GM20000 (cell line): ENCODE measurements at places on chromosomes 6 and 20.
A peak's percentile ranks its signal among the peaks of the same experiment; 100 is the strongest.

DNA sequence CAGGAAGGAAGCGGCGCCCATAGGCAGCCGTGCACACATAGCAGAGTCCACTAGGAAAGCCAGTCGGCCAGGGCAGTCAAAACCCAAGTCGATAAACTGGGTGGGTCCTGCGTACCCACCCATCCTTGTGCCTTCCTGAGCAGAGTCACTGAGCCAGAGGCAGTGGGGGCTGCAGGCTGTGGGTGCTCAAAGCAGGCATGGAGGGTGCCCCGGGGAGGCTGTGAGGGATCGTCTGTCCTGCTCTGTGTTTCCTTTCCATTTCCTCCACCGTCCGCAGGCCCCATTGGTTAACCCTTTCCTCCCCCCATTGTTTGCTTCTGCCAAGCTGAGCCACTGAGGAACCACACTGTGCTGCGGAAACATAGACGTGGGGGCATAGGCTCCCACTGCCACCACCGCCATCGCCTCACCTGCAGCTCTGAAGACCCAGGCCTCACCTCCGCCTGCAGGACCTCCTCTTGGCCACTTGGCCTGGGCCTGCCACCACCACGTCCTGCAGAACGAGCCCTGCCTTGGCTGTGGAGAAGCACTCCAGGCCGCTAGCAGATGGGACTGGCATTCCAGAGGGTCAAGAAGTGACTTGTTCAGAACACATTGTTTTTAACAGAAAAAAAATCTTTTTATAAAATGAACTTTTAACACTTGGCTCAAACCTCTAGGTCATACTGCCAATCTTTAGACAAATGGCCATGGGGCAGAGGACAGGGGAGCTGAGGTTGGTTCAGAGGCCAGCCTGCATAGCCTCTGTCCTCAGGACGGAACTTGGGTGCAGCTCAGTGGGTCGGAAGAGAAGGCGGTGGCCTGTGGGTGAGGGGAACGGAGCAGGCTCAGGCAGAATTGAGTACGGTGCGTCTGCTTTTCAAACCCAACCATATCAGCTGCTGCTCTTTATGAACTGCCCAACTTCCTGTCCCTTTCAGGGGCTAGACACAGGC lies 52.6 kb downstream of the TCP11 start:
- DNase-seq = no peak

- DNase-seq = no peak
Measured at GRCh38 chr6:3031857-3032640, 32.4 kb downstream of the NQO2 start.

DNA sequence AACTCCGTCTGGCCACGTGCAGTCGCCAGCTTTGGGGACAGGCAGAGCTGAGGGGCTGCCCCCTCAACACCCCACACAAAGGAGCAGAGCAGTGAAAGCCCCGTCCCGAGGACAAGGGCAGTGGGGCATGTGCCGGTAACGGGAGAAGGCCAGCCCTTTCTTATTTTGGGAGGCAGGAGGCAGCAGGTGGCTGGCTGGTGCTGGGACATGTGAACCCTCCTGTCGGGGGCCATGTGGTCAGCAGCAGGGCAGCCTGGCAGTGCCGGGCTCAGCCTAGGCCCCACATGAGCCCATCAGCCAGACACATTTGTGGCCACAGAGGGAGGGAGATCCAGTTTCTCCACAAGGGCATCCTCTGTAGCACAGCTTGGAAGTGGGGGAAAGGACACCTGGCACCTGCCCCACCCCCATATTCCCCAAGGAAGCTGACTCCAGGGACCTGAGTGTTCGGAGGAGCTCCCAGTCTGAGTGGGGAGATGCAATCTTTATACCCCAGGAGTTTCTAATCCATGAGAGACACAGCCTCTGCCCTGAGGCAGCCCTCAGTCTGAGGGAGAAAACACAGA lies 137.6 kb downstream of the MRPL14 start:
- DNase-seq = no peak

GRCh38 chr6:157144859-157145568 lies 178.3 kb downstream of the TMEM242 start:
- no peak for DNase-seq

- DNase-seq = no peak
Measured at GRCh38 chr6:158654498-158654897, 4.6 kb downstream of the SYTL3 start.

- no peak for DNase-seq
Measured at GRCh38 chr6:5937169-5937909, 69.4 kb downstream of the NRN1 start.

- no peak for DNase-seq
Measured at GRCh38 chr6:130982135-130982534, 80.9 kb downstream of the EPB41L2 start.

GRCh38 chr6:87742106-87742505 lies 40.1 kb upstream of the AKIRIN2 start:
- peak; percentile 58 for DNase-seq

DNA sequence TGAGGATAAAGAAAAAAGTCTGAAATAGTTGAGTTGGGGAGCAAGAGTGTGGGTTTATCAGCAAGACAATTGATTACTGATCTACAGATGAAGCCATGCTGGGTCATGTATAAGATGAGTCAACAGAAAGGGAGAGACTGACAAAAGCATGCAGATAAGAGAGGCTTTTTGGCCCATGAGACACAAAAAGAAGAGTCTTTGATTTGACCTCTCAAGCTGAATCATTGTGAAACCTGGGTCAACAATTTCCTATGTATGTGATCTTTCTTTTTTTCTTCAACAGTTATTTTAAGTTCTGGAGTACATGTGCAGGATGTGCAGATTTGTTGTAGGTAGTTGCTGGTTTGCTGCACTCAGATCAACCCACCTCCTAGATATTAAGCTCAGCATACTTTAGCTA lies 15.9 kb downstream of the RIMS1 start:
- DNase-seq = peak; percentile 5

DNA sequence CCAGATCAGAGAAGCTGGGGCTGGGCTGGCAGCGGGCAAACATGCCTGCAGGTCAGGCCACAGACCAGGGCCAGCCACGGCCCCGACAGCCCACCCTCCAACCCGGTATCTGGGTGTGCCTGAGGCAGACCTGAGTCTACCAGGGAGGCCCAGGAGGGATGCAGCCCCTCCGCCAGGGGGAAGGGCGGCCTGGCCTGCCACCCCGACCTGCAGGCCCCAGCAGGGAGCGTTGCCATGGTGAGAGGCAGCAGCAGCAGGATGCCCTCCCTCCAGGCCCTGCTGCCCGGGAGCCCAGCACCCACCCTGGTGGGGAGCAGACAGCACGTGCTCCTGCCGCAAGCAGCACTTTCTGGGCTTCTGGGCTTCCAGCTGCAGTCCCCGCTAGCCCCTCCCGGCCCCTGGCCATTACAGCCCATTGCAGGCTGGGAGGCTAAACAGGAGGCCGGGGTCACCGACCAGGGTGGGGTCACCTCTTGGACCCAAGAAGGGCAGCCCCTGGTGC lies 3.8 kb upstream of the EEF1A2 start:
- DNase-seq = no peak

DNA sequence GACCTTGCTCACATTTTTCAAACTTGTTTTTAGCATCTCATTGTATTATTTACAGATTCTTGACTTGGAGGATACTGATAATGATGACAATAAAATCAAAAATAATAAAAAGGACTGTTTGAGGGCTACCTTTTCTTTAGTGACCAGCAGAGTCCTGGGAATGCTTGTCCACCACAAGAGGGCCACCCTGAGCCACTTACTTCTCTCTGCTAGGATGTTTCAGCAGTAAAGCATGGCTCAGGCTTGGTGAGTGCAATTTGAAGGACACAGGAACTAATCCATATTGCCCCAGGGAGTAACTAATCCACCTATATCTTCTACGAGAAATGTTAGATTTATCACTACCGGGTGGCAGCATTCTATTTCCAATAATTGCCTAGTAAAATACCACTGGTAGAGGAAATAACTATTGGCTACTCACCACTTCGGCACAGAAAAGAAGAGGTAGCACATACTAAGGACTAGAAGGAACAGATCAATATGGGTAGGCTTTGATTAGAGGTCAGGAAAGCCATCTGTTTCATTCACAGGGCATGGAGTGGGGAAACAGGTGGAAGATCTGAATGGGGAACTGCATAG lies 5.8 kb upstream of the KIAA0408 start:
- peak; percentile 72 for DNase-seq

DNA sequence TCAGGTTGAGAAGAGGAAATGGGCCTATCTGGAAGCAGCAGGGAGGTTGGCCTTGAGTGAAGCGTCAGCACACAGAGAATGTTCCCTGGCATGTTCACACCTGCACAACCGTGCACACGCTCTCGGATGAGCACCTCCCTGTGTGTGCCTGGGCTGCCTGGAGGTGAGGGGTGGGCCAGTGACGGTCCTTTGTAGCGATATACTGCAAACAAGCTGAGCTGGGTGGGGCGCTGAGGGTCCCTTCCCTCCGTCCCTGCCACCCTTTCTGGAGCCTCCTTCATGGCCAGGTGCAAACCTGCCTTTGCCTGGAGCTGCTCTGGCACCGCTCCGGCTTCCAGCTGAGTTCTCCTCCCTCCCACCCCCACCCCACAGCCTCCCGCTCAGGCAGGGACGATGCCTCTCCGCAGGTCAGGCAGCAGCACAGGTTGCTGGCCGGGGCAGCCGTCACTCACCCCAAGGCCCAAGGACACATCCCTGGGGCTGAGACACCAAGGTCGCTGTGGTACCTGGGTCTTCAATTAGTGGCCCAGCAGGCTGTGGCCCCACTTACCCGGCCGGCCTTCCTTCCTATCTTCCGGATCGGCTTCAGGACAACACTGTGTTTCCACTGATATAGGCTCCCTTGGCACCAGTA lies 111.6 kb downstream of the ERMARD start:
- no peak for DNase-seq

DNA sequence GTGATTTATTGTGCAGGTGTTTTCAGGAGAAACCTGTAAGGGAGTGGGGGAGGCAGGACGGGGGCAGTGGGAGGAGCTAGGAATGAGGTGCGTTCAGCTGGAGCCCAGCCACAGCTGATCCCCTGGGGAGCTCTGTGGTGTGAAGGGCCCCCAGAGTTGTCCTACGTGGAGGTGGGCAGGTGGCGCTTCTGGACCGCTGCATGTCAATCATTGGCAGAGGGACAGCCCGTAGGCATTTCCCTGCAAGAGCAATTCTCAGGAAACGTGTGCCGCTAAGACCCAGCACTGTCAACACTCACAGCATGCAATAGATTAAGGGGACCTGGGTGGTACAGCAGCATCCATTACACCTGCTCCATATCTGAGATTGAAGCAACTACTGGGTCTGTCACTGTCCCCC lies 88.0 kb downstream of the PRND start:
- no peak for DNase-seq

DNA sequence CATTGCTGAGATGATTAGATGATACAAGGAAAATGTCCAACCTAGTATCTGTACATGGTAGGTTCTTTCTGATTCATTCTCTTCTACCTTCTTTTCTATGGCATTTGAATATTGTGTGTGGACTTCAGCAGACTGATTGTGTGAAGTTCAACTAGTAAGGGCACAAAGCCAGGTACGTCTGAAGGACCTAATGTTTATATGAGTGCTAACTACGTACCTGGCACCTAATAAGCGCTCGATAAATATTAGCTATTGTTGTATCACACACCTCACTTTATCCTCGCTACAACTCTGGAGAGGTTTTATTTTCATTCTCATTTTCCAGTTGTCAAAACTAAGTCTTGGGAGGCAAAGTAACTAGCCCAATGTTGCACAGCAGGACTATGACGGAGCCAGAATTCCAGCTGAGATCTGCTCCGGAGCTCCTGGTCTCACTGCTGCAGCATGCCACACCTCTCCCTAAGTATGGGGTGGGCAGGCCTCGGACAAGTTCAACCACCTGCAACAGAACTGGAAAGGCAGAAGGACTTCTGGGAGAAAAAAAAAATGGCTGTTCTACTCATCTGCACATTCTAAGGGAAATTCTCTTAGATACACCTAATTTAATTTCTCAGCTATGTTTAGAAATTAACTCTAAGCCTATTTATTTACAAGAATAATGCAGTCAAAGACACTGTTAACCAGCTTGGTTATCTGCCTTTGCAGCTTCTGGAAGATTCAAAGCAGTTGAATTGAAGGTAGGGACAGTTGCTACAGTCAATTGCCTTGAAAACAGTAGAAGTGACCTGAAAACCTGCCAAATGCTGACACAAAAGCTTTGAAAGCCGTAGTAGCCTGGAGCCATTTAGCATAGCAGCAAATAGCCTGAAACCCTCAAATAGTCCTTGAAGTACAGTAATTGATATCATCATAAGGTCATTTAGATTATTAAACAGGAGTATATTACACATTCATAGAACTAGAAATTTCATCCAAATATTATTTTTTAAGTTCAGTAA lies 165.0 kb downstream of the PDE7B start:
- no peak for DNase-seq

- DNase-seq = peak; percentile 65
Measured at GRCh38 chr6:53335224-53335994, 13.3 kb downstream of the ELOVL5 start.

DNA sequence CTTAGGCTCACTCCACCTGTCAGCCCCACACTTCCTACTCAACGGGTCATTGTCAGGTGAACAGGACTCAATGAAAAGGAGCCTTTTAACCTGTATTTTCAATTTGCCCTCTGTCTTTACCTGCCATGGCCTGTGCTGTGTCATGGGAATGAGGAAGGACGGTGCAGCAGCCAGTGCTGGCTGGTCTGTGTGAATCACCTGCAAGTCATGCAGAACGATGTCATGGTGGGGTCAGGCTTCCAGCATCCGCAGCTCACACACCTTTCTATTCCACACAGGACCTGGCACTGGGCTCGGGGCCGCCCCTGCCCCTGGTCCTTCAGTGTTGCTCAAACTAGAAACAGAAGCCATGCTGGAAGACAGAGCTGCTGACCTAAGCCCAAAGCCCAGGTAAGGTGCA lies 188.7 kb upstream of the GMDS start:
- no peak for DNase-seq

- DNase-seq = no peak
Measured at GRCh38 chr6:111468329-111469012, 14.5 kb downstream of the REV3L start.

DNA sequence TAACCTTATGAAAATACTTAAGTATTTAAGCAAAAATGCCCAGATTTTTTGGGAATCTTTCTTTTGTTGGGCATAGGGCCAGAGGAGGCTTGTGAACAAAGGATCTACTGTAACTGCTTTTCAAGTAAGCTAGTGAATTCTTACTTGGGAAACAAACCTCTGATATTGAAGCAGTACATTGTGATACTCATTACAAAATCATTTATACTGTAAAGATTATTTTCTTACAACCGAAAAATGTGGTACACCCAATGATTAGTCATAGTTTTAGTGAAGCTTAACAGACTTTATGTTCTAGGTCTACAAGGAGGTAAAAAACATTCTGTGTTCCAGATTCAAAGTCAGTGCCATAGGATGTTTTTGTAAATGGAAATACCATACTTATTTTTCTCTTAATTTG lies 272.9 kb upstream of the KCNQ5 start:
- DNase-seq = no peak

- no peak for DNase-seq
Measured at GRCh38 chr6:70176842-70177550, 125.9 kb downstream of the COL9A1 start.

- DNase-seq = no peak
Measured at GRCh38 chr20:47319517-47320252, 36.8 kb downstream of the ZMYND8 start.

GRCh38 chr6:1987640-1988039 lies 257.8 kb downstream of the GMDS start:
- no peak for DNase-seq
